Nephron progenitor cell (in vitro differentiated cells): ENCODE measurements at places on chromosomes 16 and 17.

DNA sequence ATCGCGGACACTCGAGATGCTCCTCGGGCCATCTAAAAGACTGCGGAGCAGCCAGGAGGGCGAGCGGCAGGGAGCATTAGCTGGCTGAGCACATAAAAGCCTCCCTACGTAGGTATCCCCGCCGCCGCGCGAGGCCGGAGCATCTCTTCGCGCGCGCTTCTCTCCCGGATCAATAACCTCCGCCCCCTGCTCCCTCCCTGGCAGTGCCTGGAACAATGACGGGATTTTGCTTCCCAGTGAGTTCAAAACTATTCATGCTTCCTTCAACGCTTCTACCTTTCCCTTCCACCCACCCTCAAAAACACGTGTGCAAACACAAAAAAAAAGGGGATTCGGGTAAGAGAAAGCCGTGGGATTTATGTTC lies 984 bp downstream of the CENPV start:
- peak; percentile 71 for DNase-seq

- DNase-seq, result no peak
These were observed 12.4 kb upstream of the MYO15B start for GRCh38 chr17:75575197-75575596.

GRCh38 chr16:10895053-10895946 lies 18.3 kb downstream of the CIITA start:
- peak; percentile 95 for DNase-seq

GRCh38 chr17:45650561-45650960 lies 133.6 kb upstream of the CRHR1 start:
- no peak for DNase-seq

- peak; percentile 49 for DNase-seq
These were observed 10.5 kb downstream of the ST3GAL2 start for GRCh38 chr16:70428178-70428998.

DNA sequence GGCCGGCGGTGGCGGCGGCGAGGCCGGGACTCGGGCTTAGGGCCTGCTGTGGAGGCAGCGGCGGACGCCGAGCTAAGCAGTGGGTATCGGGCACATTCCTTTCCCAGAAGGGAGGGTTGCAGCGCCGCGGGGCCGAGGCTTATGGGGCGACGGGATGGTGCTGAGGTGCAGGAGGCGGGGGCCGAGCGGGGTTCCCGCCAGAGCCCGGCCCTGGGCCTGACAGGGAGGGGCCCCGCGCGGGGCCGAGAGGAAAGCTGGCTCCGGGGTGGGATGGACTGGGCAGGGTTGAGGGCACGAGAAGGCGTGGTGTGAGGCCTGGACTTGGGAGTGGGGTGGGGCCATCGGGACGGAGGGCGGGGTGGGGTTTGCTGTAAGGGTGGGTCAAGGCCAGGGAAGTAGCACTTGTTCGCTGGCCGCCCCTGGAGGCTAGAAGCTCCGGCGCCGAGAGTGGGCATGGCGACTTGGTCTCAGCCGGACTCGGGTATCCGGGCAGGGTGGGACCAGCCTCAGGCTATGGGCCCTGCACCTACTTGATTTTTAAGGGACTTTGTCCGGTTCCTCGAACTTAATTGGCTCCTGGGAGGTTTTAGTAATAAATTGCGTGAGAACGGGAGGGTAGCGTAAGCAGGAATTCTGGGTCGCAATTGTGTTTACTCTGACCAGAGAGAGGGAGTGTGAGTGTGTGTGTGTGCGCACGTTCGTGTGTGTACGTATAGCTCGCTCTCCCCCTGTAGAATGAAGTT lies 396 bp downstream of the NFE2L1 start:
- peak; percentile 82 for DNase-seq

DNA sequence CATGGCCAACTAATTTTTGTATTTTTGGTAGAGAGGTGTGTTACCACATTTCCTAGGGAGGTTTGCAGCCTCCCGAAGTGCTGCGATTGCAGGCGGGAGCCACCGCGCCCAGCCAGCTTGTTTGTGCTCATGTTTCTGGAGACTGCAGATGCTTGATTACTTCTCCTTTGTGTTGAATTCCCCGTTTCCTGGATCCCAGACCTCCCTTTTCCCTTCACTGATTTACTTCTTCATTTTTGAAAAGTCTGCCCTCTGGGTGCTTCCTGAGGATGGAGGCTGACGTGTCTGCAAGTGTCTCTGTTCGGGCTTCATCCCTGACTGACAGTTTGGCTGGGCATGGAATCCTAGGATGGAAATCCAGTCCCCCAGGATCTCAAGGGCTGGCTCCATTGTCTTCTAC lies 7.0 kb upstream of the TRIM47 start:
- DNase-seq, result no peak

DNA sequence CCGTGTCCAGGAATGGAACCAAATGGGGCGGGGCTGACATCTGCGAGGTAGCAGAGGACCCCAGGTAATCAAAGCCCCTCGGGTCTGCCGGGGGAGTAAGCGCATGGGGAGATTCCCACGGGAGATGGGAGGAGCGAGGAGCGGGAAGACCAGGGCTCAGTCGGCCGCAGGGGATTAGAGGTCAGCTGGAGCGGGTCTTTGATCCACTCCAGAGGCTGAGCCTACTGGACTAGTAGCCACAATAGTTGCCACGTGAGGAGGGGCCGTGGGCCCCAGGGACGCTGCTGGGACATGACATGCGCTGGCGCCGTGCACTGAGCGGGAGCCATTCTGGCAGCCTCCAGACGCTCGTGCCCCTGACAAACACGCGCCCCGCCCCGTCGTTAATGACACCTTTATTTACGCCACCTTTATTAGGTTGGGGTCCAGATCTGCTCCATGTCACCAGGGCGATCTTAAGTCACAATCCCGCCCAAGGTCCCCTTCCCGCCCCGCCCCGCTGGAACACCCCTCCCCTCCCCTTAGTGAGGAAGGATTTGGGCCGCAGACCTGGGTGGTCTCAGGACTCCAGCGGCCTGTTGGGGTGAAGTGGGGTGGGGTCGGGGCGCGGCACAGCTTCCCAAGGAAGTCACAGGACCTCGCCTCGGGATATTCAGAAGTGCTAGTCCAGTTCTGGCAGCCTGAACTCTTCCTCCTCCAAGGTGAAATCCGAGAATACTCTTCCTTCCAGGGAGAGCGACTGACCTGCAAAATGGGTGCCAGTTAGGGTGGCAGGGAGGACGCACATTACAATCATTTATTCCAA lies 15.0 kb downstream of the PPY start:
- no peak for DNase-seq

GRCh38 chr16:10950393-10950792 lies 6.0 kb downstream of the CLEC16A start:
- DNase-seq, result no peak

GRCh38 chr16:10906914-10907756 lies 30.1 kb downstream of the CIITA start:
- DNase-seq, result no peak

GRCh38 chr17:8734876-8735275 lies 9.8 kb downstream of the CCDC42 start:
- no peak for DNase-seq

DNA sequence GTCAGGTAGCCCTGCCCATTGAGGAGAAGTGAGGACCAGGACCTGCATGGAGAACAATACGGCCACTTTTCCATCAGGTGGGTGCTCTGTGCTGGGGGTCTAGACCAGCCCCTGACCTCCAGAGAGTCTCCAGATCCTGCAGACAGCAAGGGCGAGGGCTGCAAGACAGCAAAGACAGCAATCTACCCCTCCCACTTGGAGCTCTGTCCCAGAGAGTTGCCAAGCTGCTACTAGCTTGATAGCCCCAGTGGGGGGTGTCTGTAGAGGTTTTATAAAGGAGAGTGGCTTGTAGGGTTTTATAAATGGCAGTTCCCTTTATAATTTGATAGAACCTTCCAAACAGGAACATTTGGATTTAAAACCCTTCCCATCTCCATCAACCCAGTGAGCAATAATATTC lies 16.7 kb upstream of the SLFN11 start:
- DNase-seq, result no peak

GRCh38 chr16:49417354-49417753 lies 43.8 kb downstream of the C16orf78 start:
- no peak for DNase-seq

DNA sequence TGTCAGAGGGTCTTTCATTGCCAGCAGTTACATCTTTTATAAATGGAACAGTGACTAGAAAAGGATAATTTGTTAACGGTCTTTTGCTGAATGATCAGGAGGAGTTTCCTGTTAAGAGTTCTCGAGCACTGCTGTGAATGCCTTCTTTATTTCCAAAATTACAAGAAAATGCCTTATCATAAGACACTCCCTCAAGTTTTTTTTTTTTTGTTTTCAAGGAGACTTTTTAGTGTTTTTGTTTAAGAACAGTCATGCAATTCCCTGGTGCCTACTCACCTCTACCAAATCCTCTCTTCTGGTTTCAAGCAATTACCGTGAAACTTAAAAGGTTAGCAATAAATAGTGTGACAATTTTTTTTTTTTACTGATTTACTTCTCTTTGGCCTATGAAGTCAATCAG lies 19.0 kb upstream of the VWA3A start:
- DNase-seq, result no peak

- DNase-seq, result peak; percentile 71
These were observed 525 bp downstream of the CD2BP2 start for GRCh38 chr16:30354423-30355143.

DNA sequence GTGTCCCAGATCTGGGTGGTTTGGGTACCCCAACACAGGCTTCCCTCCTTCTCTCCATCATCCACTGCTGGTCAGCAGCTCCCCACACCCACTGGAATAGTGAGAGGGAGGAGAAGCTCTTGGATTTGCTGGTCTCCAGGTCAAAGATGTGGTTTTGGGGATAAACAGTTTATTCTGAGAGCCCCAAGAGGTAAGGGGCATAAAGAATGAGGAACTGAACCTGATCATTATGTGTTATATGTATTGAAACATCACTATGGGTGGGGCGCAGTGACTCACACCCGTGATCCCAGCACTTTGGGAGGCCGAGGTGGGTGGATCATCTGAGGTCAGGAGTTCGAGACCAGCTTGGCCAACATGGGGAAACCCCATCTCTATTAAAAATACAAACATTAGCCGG lies 3.9 kb downstream of the DPEP2 start:
- no peak for DNase-seq

DNA sequence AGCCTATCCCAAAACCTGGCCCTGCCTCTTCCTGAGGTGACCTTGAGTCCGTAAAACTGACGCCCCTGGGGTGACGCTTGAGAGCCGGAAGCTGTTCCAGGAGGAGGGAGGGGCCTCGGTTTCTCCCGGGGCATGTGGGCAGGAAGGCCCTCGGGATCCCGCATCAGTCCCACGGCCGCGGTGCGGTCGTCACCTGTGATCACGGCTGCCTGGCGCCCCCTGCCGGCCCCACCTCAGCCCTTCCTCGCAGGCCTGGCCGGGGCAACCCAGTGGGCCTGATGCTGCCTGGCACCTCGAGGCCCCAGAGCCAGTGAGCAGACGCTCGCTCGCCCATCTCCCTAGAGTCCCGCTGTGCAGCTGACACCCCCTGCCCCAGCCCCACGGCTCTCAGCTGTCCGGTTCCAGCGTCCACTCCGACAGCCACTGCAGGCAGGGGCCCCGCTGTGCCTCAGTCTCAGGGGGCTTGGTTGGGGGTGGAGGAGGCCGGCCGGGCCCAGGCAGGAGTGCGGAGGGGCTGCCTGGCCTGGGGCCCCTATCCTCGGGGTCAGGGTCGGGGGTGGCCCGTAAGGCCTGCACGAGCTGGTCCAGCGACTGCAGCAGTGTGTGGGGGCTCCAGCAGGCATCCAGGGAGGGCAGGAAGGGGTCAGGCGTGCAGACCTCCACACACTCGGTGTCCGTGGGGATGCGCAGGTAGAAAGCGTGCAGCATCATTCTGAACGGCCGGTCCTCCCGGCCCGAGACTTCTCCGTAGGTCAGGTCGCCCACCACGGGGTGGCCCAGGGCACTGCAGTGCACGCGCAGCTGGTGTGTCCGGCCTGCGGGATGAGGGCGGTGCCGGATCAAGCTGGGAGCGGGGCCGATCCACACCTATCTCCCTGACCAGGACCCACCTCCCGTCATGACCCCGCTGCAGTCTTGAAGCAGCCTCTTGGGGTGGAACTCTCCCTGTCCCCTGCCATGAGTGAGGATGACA lies 2.3 kb downstream of the RPUSD1 start:
- DNase-seq, result peak; percentile 88

- DNase-seq, result no peak
These were observed 46.4 kb downstream of the MYH11 start for GRCh38 chr16:15810411-15810810.

- no peak for DNase-seq
These were observed 8.3 kb downstream of the CAPNS2 start for GRCh38 chr16:55574811-55575210.

- no peak for DNase-seq
These were observed 29.5 kb downstream of the SMYD4 start for GRCh38 chr17:1800240-1800639.

GRCh38 chr17:54948380-54948779 lies 20.1 kb downstream of the COX11 start:
- no peak for DNase-seq

- no peak for DNase-seq
These were observed 21.5 kb upstream of the TMEM92 start for GRCh38 chr17:50252781-50253180.

GRCh38 chr17:35065880-35066279 lies 2.4 kb upstream of the RFFL start:
- DNase-seq, result no peak

DNA sequence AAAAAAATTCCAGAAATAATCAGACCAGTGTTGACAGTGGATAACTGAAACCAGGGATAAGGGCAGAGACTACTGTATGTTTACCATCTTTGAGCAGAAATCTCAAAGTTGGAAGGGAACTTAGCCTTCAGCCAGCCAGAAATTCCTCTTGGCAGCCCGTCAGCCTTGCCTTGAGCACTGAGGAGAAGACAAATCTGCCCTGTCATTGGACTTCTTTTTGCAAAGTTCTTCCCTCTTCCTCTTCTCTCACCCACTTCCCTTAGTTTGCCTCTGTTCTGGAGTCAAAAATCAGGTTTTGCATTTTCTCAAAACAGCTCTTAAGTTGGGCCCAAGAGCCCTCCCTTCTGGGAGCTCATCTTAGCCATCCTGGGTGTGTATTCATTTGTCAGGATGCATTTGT lies 6.2 kb downstream of the TUFM start:
- DNase-seq, result no peak

- DNase-seq, result no peak
These were observed 24.9 kb downstream of the GSE1 start for GRCh38 chr16:85637808-85638647.

- DNase-seq, result no peak
These were observed 207.3 kb downstream of the KIF2B start for GRCh38 chr17:54029986-54030385.

- DNase-seq, result no peak
These were observed 1.4 kb downstream of the LIG3 start for GRCh38 chr17:34981538-34982241.

DNA sequence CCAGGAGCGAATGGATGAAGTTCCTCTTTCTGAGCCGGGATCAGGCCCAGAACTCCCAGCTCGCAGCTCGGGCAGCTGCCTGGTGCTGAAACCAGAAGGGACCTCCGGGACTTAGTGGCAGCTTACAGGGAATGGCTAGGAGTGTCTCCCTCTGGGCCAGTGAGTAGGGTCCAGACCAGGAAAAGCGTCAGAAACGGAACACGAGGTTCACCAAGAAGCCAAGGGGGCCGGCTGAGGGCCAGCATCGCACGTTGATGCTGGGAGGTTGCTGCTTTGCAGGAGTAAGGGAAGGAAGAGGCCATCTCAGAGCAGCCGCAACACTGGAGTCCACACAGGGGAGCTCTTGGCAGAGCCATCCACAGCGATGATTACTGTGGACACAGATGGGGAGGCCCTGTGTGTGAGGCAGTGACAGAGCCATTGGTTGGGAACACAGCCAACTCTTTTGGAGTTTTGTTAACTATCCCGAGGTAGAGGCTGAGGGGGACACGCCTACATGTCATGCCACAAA lies 74.0 kb upstream of the CREBBP start:
- no peak for DNase-seq
